ENCODE measurements at places on chromosomes 5 and 9. TPM values are rescaled to one million over a fixed set of nuclear protein-coding genes. Genes with fewer than 3 reads are reported as not detected.

Gene DMRT3
- not detected for total RNA-seq

Gene PCDHB5
- total RNA-seq = not detected

Gene FOXD4
- 0.19 TPM for total RNA-seq

Gene IQGAP2
- 82.7 TPM for total RNA-seq

Gene SH3PXD2B
- 1.3 TPM for total RNA-seq

Gene AJM1
- total RNA-seq = 4.3 TPM

Gene ZCCHC10
- 25.7 TPM for total RNA-seq

DNA sequence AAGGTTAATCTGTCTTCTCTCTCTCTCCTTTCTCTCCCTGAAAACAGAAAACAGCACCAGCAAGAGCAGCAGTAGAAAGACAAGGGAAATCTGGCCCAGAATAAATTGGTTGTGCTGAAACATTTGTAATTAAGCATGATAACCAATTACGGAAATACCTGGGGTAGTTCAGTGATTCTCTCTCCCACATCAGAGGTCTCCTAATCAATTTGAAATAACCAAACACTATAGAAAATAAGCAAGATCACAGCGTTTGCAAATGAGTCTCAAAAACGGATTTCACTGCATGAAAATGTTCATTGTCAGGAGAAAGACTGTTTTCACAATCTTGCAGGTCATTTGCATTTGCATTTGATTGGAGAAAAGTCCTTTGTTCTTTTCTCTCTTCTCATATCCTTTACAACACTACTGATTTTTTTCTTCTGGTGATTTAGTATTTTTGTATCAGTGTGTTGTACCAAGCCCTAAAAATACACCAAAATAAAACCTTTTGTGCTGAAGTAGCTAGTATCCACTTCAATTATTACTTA, 36.8 kb upstream of the CDH6 start:
- DNase-seq = no peak

- no peak for DNase-seq
These were observed 19.8 kb downstream of the ADAMTS2 start for GRCh38 chr5:179325296-179326031.

DNA sequence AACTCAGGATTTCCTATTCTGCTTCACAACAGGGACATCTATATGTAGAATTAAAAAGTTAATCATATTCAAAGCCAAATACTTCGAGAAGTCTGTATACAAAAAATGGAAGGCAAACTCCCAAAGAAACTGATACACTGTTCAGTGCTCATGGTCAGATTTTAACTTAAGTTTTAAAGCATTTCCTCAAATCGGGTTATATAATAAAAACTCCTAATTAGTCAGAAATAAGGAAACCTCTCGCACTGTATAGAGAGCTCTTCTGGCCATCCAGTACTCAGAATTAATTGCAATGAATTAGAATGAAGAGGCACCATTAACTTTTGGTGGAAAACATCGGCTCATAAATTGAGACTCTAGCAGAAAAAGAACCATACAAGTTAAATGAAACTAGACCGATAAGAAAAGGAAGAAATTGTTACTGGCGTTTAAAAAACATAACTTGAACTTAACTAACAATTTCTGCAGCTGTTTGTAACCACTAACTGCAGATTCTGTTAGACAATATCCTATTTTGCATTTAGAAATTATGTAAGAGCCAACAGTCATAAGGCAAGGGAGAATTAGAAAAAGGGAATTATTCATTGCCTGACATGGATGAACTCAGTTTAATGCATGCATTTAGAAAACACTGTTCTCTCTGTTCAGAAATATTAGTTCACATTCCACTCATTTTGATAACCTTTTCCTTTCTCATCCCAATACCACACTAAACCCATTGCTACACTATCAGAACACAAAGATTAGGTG, 96.6 kb downstream of the FNBP1 start:
- no peak for DNase-seq

- DNase-seq = no peak
These were observed 515.1 kb downstream of the DMAC1 start for GRCh38 chr9:7284517-7284916.
